ENCODE measurements at places on chromosomes 2 and 18. TPM values are rescaled to one million over a fixed set of nuclear protein-coding genes. Genes with fewer than 3 reads are reported as not detected.
A peak's percentile ranks its signal among the peaks of the same experiment; 100 is the strongest.

DNA sequence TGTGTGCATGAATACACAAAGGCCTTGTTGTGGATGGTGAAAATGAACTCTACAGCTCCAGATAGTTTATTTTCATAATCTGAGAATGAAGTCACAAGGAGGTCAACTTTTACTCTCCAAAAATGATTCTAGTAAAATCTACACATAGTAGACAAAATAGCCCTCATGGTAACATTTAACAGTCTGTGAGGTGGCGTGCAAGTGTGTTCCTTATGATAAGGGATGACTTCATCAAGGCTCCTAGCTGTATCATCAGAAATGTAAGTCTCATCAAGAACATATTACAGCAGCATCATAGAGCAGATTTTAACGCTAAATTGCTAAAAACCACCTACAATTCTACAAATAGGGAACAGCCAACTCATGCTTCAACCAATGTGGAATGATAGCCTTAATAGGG, 72.3 kb upstream of the RIOK3 start:
- DNase-seq, result no peak

DNA sequence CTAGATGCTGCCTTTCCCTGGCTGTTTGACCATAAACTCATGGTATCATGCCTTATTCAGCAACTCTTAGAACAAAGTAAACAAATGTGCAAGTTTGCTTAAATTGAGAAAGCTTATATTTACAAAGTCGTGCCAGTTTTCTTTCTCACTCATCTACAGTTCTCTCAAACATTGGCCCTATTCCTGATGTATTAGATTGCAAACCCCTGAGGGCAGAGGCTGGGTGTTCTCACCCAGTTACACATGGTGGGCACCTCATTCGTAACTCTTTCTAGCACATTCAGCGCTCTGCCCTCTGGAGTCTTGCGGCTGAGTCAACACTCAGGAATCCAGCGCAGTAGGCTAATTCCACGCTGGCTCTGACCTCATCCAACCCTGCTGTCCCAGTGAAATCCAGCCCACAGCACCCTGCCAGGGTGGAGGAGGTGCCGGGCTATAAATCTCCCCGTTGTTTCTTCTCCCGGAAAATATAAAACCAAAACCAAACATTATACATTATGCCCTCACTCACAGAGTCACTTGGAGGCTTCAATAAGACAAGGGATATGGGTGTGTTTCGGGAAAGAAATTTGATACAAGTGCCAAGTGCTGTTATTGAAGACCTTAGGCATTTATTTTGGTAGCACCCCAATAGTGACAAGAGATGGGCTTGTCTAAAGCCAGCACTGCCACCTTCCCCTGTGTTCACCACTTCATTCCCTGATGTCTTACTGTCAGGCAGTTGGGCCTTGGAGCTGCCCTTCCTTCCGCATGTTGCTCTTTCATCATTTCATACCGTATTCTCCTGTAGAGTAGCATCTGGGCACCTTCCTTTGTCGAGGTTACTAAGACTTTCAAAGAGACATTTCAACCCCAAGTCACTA, 287.4 kb downstream of the PRKCE start:
- peak; percentile 55 for DNase-seq

- no peak for DNase-seq
Observed at GRCh38 chr2:159661286-159661685, 44.9 kb upstream of the BAZ2B start.

- no peak for DNase-seq
Observed at GRCh38 chr2:169715379-169716237, 18.0 kb upstream of the KLHL23 start.

- DNase-seq, result no peak
Observed at GRCh38 chr2:100039291-100039980, 103.0 kb downstream of the AFF3 start.

DNA sequence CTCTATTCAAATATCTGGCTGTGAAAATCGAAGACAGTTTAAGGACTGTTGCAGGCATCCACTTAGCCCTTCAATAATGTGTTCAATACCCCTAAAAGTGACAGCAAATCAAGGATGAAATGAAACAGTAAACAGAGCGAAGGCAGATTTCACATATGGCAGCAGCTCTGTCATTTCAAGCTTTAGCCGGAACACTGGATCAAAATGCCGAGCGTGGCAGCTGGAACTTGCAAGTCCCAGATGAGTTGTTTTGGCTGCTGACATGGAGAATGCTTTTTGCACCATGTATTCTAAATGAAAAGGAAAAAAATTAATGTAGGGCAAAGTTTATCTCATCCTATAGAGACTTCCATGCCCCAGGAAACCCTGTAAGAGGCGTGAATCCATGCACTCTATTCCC, 18.0 kb downstream of the LRRC30 start:
- no peak for DNase-seq

DNA sequence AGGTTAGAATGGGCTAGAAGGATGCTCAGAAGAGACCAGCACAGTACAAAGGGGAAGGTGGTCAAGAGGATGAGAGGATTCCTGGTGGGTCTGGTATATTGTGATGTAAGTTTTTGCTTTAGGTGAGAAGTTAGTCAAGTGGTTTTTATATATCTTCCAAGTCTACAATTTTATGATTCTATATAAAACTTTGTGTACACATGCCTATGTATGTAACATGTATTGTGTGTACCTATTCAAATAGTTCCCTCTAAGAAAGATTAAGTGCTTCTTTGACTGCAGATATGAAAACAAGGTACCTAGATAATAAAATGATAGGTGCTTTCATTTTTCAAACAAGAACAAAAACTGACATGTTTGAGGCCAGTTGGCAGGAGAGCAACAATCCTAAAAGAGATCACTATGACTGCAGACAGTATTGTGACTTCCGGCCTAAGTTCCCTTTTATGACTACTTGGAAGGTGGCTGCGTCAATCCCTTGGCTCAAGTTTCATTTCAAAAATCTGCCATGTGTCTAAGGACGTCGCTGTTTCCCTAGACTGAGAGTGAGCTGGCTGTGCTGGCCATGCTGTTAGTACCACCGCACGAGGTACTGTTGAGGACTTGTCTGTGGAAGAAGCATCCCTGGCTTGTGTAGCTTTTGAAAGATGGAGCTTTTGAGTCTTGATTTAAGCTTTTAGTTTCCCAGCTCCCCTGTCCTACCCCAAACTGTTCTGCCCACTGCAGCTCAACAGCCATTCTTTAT, 123.1 kb downstream of the PRPF40A start:
- no peak for DNase-seq

GRCh38 chr2:45497355-45497754, 113.7 kb downstream of the SRBD1 start:
- DNase-seq, result no peak

GRCh38 chr2:124201713-124202112, 176.6 kb downstream of the CNTNAP5 start:
- DNase-seq, result no peak

GRCh38 chr2:8623958-8624591, 57.8 kb upstream of the ID2 start:
- no peak for DNase-seq

DNA sequence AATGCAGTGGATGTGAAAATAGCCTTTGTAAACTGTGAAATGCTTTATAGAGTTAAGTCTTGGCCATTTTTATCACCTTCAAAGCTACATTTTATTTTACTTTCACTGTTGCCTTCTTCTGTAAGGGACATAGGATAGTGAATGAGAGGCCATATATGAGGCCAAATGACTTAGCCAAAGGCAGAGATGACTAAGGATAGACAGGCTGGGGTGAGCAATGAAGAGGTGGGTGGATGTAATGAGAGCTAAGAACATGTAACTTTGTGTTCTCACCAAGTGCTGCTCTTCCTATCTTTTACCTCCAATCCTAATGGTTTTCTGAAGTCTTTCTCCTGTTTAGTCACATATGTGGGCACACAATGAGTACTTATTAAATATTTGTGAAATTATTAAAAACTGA, 101.9 kb downstream of the MBD5 start:
- no peak for DNase-seq

- DNase-seq, result no peak
Observed at GRCh38 chr2:104412384-104412783, 441.5 kb upstream of the POU3F3 start.

DNA sequence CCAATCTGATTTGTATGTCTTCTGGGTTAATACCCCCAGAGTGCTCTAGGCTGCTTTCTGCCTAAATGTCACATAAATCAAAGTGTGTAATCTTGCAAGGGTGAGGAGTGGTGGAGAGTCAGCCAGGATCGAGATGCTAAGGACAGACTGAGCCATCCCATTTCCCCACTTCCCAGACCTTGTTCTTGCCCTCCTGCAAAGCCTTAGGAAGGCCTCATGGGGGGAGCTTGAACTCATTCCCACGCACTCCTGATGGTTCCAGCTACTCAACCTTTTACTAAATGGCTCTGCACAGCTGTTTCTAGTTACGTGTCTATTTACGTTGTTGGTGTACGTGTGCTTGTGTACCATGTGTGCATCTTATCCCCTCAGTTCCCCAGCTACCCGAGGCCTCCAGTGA, 423.6 kb upstream of the TNP1 start:
- no peak for DNase-seq

Gene NEU2
- total RNA-seq, result not detected

Gene TUBB8B
- not detected for total RNA-seq

Gene RNMT
- total RNA-seq, result 15.5 TPM

Gene DLX1
- 0.07 TPM for total RNA-seq

Gene C2orf81
- total RNA-seq, result 0.28 TPM
